ENCODE measurements at places on chromosomes 6 and 20.

DNA sequence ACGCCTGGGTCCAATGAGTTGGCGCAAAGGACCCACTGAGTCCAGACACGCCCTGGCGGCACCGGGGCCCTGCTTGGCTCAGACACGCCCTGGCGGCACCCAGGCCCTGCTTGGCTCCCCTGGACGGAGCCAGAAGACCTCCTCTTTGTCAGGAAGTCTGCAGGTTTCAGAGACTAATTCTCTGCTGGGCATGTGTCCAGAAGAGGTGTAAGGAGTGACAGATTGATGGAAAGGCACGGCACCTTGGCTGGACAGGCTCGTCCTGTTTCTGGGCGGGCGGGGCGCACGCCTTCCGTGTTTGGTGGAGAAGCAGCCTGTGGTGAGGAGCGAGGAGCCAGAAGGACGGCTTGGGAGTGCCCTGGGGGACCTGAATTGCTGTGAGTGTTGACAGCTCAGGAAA, 23.1 kb upstream of the DACT2 start:
- DNase-seq = no peak

GRCh38 chr20:11281240-11281639, 607.4 kb upstream of the JAG1 start:
- no peak for DNase-seq

DNA sequence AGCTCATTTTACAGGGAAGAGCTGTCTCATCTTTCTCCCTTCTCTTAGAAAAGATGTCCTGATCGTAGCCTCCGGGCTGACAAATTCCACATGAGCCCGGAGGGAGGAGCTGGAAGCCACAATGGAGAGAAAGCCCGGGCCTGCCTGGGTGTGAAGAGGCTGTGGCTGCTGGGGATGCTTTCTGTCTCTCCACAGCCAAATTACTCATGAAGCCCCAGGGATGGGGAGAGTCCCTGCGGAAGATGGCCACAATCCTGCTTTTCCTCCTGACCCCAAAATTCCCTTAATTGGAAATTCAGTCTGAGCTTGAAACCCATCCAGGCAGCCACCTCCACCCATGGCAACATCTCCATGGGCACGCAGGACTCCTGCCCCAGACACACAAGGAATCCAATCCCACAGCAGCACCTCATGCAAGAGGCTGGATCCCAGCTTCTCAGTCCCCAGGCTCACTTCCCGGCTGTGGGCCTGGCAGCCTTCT, 32.4 kb downstream of the JPH2 start:
- no peak for DNase-seq

DNA sequence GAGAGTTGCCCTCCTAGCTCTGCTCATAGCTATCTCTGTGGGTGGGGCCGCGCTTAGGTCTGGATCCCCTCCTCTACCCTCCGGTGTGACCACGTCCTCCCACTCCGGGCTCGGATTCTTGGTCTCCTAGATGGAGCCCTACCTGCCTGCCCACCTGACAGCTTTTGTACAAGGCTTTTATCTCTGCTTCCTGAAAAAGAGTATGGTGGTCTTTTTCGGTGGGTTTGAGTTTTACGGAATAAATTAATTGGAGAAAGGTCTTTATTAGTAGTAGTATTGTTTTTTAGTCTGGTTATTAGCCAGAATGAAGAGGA, 773 bp downstream of the SMAP1 start:
- no peak for DNase-seq

DNA sequence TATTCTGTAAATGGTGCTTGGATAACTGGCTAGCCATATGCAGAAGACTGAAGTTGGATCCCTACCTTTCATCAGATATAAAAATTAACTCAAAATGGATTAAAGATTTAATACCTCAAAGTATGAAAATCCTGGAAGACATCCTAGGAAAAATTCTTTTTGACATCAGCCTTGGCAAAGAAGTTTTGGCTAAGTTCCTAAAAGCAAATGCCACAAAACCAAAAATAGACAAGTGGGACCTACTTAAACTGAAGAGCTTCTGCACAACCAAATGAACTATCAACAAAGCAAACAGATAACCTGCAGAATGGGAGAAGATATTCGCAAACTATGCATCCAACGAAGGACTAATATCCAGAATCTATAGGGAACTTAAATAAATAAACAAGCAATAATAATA, 60.3 kb upstream of the RIPPLY2 start:
- no peak for DNase-seq

GRCh38 chr20:60760256-60761000, 491.6 kb upstream of the CDH4 start:
- no peak for DNase-seq

GRCh38 chr6:33794910-33795623, 6.1 kb upstream of the LEMD2 start:
- no peak for DNase-seq

GRCh38 chr6:52534966-52535390, 41.9 kb downstream of the TRAM2 start:
- no peak for DNase-seq

DNA sequence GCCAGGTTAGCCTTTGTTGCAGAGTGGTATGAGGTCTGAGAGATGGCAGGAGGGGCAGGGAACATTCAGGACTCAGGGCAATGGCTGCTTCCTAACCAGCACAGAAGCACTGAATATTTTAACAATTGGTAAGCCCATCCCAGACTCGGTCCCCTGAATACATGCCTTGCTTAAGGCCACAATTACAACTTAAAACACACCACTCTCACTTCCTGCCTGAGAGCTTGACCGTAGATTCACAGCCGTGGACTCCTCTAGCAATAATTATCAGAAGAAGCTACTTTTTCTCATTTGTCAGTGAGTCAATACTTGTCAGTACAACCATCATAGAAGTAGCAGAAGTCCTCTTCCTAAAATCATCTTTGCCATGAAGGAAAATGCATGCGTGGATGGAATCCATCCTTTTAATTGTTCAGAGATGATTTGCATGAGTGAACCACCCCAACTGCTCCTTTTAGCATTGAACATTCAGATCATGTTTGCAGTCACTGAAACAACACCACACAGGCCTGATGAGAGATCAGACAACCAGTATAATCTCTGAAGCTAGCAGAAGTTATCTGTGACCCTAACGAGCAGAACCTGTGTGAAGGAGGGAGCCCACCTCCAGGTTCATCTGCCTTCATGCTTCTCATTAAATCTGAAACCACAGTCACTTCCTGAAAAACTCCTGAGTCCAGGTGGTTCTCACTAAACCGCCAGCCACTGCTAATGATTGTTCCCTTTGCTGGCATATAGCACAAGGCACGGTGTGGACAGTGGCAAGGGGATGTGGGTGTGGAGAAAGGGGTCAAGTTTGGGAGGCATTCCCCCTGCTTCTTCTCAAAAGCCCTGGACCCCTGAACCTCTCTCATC, 333.9 kb upstream of the CNR1 start:
- no peak for DNase-seq

DNA sequence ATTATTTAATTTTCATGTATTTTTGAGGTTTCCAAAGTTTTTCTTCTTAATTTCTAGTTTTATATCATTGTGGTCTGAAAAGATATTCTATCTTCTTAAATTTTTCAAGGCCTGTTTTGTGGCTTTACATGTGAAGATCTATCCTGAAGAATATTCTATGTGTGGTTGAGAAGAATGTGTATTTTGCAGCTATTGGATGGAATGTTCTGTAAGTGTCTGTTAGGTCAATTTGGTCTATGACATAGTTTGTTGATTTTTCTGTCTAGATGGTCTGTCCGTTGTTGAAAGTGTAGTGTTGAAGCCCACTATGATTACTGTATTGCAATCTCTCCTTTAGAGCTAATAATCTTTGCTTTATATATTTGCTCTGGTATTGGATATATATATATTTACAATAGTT, 125.7 kb downstream of the CRYBG1 start:
- DNase-seq = no peak

DNA sequence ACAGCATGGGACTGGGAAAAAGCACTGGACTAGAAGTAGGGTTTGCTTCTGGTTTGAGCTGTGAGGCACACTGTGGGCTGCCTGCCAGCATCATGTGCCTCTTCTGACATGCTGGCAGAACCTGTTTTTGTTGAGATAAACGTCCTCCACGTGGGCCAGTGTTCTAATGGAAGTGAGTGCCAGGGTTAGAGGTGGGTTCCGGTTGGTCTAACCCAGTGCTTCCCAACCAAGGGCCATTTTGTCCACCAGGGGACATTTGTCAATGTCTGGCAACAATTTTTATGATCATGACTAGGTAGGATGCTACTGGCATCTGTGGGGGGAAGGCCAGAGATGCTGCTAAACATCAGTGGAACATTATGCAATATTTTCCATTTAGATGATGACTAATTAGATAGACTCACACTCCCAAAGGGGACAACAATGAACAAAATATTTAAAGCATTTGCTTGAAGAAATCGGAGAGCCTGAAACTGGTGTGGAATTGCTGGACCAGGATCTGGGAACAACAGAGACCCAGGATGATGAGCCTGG, 7.8 kb upstream of the APMAP start:
- DNase-seq = no peak

GRCh38 chr20:35007413-35007812, 51.7 kb downstream of the MYH7B start:
- DNase-seq = no peak

DNA sequence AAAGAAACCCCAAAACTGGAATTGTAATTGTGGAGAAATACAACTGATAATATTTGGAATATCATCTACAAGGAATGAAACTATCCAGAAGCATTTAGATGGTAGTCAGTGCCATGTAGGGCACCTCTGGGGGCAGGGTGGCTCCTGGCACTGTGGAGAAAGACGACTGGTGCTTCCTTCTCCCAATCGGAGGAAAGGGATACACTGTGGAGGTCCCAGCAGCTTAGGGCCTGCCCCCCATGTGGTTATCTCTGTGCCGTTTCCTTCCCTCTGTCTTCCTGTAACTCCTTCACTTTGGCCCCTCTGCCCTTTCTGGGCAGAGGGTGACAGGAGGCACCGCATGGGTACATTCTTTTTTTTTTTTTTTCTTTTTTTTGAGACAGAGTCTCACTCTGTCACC, 178.4 kb downstream of the MTHFD1L start:
- no peak for DNase-seq

DNA sequence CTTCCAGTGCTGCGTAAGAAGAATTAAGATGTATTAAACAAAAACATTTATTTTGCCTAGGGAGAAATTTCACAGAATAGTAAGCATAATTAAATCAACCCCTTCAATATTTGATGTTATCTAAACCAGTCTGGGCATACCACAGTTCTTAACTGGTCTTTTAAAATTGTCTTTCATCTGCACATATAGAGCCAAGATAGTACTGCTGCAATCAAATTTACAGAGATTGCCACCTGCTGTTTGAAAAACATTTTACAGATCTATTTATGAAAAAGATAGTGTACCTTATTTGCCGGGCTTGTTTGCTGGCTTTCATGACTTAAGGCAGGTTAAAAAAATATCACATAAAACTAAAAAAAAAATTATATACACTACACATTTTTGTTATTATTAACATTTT, 323.2 kb downstream of the ADGRB3 start:
- DNase-seq = no peak

GRCh38 chr6:153511896-153512496, 380.9 kb upstream of the RGS17 start:
- no peak for DNase-seq

- DNase-seq = peak; percentile 51
These were observed 180.0 kb downstream of the TMEM242 start for GRCh38 chr6:157143171-157143889.

GRCh38 chr20:15563836-15564235, 1009.4 kb downstream of the KIF16B start:
- DNase-seq = no peak

DNA sequence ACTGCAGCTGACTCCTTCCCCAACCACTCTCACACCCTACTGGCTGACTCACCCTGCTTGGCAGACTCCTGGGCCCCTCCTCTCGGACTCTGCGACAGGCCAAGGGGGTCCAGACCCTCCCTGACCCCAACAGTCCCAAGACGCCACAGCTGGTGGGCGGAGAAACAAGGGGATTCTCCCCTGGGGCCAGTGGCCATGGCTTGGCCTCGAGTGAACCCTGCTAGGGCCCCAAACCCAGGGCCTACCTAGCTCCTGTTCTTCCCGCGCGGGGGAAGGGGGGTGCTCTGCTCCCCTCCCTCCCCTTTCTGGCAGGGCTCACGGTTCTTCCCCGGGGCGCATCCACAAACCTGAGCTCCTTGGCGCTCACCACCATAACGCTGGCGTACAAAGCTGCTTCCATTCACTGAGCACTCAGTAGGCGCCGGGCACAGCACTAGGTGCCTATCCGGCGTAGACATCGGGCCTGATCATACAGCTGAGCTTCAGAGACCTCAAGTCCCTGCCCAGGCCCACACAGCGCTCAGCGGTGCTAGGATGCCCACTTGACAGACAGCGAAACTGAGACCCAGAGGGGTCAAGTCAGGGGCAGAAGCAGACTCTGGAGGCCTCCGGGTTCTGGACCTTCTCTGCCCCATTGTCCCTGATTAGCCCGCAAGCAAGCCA, 597 bp downstream of the ADA start:
- peak; percentile 62 for DNase-seq

GRCh38 chr20:60310560-60311349, 352.5 kb downstream of the CDH26 start:
- DNase-seq = no peak

DNA sequence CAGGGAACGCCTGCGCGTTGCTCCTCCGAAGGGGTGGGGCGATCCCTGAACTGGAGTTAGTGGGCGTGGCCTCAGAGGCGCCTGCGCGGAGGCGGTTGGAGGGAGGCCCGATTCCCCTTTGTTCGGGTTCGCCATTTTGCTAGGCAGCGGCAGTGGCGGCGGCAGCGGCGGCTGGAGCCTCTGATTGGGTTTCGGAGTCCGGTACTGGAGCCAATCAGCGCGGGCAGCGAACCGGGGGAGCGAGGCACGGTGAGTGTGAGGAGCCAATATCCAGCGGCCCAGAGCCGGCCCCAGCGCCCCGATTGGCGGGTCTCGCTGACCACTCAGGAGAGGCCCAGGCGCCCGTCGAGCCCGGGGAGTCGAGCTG, at the start of gene NFYA:
NFYA (plus strand) TSS at position 139 of the 367 bp plus-strand sequence. CDS start 6,116 bp downstream, outside the sequence.
- DNase-seq = no peak

- no peak for DNase-seq
These were observed 90.8 kb downstream of the FAM50B start for GRCh38 chr6:3939964-3940363.

DNA sequence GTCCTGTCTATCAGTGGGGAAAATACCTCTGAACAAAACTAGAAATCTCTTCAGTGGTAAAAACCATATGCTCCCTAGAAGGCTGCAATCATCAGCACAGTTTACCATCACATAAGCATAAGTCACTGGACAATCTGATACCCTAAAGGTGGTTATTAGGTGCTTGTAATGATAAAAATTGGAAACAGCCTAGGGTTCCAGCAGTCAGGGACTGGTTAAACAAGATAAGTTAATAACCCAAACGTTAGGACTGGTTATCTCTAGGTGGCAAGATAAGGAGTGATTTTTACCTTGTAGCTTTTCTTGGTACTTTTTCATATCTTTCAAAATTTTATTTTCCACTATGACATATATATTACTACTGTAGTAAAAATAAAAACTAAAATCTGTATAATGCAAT, 11.0 kb downstream of the ECI2 start:
- DNase-seq = no peak

- no peak for DNase-seq
These were observed 78.5 kb upstream of the BHLHE23 start for GRCh38 chr20:63085151-63085861.

- DNase-seq = no peak
These were observed 137.0 kb downstream of the MRPL14 start for GRCh38 chr6:43990275-43990626.
